ENCODE measurements at places on chromosomes 5 and 9. TPM values are rescaled to one million over a fixed set of nuclear protein-coding genes. Genes with fewer than 3 reads are reported as not detected.

DNA sequence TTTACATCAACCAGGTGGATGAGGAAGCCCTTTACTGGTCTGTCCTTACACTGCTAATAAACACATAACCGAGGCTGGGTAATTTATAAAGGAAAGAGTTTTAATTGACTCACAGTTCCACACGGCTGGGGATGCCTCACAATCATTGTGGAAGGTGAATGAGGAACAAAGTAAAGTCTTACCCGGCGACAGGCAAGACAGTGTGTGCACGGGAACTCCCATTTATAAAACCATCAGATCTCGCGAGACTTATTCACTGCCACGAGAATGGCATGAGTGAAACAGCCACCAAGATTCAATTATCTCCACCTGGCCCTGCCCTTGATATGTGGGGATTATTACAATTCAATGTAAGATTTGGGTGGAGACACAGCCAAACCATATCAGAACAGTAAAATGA, 67.3 kb upstream of the GRAMD2B start:
- peaks cover 15% of the 10 kb centered on the region for H3K4me1 ChIP-seq
- H3K27me3 ChIP-seq = no peaks in the 10 kb centered on the region
- no peak overlapping the region for H3K27ac ChIP-seq

SLC46A2 gene
- total RNA-seq = not detected

CDH18 gene
- total RNA-seq = not detected

GRCh38 chr9:14107977-14108376, 206.0 kb downstream of the NFIB start:
- no peak overlapping the region for H3K4me3 ChIP-seq
- H3K27me3 ChIP-seq = no peaks in the 10 kb centered on the region
- no peaks in the 10 kb centered on the region for H3K36me3 ChIP-seq
- no peak for DNase-seq

- H3K36me3 ChIP-seq = no peaks in the 10 kb centered on the region
- H3K27me3 ChIP-seq = no peaks in the 10 kb centered on the region
- H3K4me1 ChIP-seq = no peaks in the 10 kb centered on the region
- no peak overlapping the region for H3K27ac ChIP-seq
- H3K4me3 ChIP-seq = no peak overlapping the region
Observed at GRCh38 chr5:179297486-179298180, 47.6 kb downstream of the ADAMTS2 start.
